ENCODE measurements at places on chromosomes 3 and 15.

DNA sequence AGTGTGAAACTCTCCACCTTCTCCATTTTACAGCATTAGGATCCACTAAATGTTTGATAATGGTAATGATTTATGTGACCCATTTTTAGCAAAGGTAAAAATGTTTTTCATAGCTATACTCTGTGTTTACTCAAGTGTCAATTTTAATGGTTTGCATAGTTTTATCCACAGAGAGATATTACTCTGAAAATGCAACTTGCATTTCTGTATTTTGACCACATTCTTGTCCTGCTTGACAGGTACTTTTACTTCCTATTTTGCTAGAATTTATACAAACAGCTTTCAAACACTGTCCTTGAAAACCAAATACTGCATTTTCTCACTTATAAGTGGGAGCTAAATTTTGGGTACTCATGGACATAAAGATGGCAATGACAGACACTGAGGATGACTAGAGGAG is 62.9 kb downstream of the SERPINI1 start:
- DNase-seq: no peak

- peak; percentile 24 for DNase-seq
Measured at GRCh38 chr3:49840388-49840787, 16.0 kb downstream of the TRAIP start.

DNA sequence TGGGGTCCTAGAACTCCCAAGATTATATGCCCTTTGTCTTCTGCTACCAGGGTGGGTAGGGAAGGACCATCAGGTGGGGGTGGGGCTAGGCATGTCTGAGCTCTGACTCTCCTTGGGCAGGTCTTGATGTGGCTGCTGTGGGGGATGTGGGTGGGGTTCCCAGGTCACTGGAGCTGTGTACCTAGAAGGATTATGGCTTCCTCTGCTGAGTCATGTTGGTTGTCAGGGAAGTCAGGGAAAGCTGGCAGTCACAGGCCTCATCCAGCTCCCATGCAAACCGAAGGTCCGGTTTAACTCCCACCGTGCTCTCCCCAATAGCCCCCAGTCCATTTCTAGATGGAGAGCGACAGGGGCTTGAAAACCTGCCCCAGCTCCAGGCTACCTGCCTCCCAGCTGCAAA is 35.2 kb downstream of the EID1 start:
- DNase-seq: no peak

- no peak for DNase-seq
Measured at GRCh38 chr3:55156851-55157650, 229.2 kb upstream of the LRTM1 start.

DNA sequence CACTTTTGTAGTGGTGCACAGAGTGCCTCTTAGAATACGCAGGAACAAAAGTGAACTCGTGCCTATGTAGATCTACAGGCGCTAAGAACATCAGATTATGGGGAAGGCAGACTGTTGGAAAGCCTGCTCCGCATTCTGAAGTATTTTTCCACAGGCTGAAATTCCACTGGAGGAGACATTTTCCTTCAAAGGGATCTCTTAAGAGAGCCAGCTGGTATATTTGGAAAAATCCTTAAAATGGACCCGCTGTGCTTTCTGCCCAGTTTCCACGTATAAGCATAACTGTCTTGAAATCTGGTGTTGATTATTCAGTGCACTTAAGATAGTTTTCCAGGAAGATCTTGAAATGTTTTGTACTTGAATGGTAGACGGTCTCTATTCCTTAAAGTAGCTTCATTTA is 34.7 kb upstream of the ICE2 start:
- no peak for DNase-seq

GRCh38 chr3:85726241-85726640 is 767.5 kb downstream of the CADM2 start:
- peak; percentile 20 for DNase-seq

GRCh38 chr3:107994956-107995715 is 95.7 kb downstream of the CD47 start:
- no peak for DNase-seq

- DNase-seq: no peak
Measured at GRCh38 chr3:161484226-161484625, 12.4 kb upstream of the OTOL1 start.

- DNase-seq: no peak
Measured at GRCh38 chr3:44478055-44478468, 592 bp upstream of the ZNF445 start.

DNA sequence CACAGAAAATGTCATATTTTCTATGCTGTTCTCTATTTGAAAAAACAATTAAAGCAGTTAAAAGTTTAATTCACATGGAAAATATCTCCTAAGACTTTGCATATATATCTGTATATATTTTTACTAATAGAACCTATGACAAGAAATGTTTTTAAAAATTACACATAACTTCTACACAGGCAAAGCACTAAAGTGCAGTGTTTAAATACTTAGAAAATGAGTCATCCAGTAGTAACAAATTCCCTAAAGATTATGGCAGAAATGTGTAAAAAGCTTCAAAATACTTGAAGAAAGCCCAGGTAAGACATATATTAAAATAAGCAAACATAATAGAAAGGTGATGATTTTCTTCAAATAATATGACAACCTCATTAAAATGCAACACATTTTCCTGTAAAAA is 236.6 kb downstream of the TBC1D5 start:
- peak; percentile 57 for DNase-seq

DNA sequence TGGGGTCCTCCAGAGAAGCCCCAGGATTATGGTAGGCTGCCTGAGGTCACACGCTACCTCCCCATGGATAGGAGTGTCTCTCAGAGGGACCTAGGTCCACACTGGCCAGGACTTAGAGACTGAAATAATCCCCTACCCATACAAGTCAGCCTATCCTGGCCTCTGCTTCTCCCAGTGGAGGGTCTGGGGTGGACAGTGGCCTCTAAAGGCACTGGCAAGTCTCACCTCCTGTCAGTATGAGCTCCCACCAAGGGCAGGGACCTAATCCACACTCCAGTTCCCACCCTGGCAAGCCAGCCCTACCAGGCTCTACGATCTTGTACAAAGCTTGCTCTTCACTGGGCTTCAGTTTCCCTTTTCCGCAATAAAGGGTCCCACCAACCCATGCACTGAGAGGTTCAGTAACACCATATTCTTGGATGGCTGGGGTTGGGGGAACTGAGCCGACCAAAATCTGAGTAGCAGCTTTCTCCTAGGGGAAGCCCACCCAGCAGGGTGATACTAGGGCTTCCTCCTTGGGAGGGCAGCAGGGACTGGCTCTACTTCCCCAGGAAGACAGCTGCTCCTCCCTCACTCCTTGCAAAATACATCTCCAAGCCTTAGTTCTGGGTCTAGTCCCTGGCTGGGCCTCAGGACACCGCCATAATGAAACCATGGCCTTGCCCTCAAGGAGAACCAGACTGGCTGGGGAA is 2.4 kb downstream of the CISH start:
- no peak for DNase-seq

DNA sequence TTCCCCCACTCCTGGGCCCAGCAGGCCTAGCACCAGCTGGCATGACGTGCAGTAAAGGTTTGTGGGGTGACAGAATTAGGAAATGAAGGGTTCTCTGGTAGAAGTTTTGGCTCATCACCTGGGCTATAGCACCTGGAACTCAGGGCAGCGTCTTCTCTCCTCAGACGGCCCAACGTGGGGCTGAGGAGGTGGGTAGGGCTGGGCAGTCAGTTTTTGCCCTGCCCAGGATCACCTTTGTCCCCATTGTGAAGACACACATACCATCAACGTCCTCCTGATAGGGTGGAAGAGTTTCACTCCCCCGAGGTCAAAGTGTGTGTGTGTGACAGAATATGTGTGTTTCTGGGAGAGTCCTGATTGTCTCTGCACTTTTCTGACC is 12.1 kb downstream of the KBTBD13 start:
- no peak for DNase-seq

DNA sequence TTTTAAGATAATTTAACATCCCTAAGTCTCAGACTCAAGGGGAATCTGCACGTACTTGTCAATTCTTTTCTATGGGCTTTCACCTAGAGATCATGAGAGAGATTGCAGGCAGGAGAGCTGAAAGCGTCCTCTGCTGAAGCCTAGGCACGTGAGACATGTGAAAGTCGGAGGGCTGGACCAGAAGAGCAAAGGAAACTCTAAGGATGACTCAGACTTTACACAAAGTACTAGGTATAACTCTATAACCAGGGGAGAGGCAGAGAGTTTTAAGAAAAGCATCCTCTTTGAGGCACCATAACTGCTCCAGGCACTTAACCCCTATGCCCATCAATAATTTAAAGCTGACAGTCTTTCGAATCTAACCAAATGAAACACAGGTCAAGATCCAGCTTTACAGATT is 436.6 kb downstream of the VGLL3 start:
- no peak for DNase-seq

DNA sequence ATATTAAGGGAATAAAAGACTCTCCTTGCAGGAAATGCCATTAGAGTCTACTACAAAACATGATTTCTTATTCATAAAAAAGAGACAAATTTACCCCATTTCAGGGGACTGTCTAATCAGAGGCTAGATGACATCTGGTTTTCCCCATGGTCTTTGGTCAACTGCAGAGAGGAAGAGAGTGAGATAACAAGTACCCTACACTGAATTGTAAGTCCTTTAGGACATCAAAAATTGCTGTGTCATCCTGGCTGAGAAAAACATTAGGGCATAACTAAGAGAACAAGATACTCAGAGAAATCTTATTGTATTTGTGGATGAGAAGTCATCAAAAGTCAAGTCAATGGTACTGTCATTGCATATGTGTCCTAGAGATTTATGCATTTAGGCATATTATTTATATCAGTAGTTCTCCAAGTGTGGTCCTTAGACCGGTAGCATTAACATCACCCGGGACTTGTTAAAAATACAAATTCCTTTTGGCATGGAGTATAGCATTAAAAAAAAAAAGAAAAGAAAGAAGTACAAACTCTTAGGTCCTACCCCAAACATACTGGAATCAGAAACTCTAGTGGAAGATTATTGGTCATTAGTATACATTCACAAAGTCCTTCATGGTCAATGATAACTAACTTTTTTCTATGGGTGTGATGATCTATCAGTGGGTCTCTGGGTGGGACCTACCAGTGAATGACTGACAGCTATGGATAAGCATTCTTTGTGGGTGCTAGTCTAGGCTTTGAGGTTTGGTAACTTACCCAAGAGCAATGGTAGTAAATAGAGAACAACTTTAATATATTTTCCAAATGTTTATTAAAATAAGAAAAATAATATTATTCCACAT is 29.0 kb upstream of the TBC1D5 start:
- peak; percentile 11 for DNase-seq

GRCh38 chr3:194268654-194269512 is 82.2 kb downstream of the CPN2 start:
- no peak for DNase-seq

- no peak for DNase-seq
Measured at GRCh38 chr15:23422946-23423708, 23.9 kb downstream of the GOLGA6L2 start.

GRCh38 chr3:57043518-57043917 is 16.9 kb upstream of the SPATA12 start:
- no peak for DNase-seq

DNA sequence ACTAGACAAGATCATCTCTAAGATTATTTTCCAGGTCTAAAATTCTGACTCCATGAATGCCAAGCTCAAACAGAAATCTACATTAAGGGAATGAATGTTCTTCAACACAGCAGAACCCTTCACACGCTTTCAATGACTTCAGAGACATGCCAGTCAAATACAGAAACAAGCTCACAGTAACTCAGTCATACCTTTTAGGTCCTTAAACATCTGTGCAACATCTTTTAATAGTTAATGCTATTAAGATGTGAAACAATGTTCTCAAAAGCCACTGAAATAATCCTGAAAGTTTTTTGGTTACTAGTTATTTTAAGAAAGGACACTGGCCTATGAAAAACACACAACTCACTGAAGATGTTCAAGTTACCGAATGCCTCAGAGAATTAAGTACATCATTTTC is 2.5 kb downstream of the DLG1 start:
- DNase-seq: no peak

GRCh38 chr3:182005219-182005618 is 293.5 kb downstream of the SOX2 start:
- no peak for DNase-seq

- DNase-seq: no peak
Measured at GRCh38 chr15:91824256-91824655, 29.3 kb upstream of the SLCO3A1 start.

- DNase-seq: no peak
Measured at GRCh38 chr3:88535563-88535962, 385.8 kb downstream of the C3orf38 start.

- no peak for DNase-seq
Measured at GRCh38 chr15:58576657-58577056, 144.9 kb downstream of the LIPC start.

- DNase-seq: peak; percentile 43
Measured at GRCh38 chr3:112767177-112767576, 79.5 kb downstream of the CD200R1L start.

GRCh38 chr3:66317750-66318376 is 97.1 kb downstream of the SLC25A26 start:
- no peak for DNase-seq

GRCh38 chr3:180072786-180073185 is 36.0 kb upstream of the PEX5L start:
- no peak for DNase-seq

DNA sequence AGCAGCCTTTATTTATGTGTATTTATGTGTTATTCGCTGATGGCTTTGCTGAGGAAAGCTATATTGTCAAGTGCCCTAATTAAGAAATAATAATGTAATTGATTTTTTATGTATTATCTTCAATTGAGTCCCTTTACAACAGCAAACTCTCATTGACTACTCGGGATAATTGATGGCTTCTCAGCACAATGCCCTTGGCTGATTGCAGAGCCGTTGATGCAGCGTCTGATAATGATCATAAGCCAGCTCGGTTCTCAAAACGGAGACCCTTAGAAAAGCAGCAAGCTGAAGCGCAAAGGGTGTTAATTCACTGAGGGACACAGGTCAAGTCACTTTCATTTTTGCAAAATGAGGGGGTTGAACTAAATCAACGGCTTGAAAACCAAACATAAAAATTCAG is 357.1 kb upstream of the KCNH8 start:
- no peak for DNase-seq

GRCh38 chr3:128190501-128190900 is 37.2 kb downstream of the EEFSEC start:
- no peak for DNase-seq

DNA sequence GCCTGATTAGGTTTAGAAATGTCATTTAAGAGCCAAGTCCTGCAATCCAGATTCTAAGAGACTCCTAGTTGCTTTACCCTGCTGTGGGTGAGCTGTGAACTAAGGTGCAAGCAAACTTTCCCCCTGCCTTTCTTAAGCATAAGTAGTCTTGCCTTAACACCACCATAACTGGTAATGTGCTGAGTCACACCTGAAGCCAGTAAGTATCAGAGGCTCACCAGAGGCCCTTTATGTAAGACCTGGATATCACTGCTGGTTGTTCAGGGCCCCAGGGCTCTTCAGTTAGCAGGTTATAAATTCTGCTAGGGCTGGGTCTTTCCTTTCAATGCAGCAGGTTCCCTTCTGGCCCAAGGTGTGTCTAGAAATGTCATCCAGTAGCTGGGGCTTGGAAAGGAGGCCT is 509.9 kb downstream of the VGLL3 start:
- DNase-seq: no peak

DNA sequence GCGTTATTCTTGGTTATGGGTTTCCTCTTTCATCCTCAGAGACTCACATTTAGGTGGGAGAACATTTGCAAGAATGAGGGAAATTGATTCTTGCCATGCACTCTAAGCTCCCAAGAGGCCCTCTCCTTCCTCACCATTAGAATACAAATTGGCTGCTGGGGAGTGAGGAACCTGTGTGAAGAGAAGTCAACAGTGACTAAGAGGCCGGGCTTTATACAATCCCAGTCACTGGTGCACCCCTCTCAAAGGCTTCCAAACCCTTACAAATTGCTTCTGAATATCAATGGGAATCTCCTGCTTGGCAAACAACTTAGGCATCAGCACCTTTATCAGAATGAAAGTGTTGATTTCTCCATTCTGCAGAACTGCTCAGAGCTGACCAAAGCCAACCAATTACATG is 16.5 kb upstream of the RGMA start:
- no peak for DNase-seq

Data from choroid plexus epithelial cell (primary cell).